ENCODE measurements at places on chromosomes 2 and 18.

GRCh38 chr2:238302087-238302486 is 13.7 kb upstream of the PER2 start:
- DNase-seq = no peak

- no peak for DNase-seq
Observed at GRCh38 chr18:42182728-42183700, 228.0 kb downstream of the PIK3C3 start.

DNA sequence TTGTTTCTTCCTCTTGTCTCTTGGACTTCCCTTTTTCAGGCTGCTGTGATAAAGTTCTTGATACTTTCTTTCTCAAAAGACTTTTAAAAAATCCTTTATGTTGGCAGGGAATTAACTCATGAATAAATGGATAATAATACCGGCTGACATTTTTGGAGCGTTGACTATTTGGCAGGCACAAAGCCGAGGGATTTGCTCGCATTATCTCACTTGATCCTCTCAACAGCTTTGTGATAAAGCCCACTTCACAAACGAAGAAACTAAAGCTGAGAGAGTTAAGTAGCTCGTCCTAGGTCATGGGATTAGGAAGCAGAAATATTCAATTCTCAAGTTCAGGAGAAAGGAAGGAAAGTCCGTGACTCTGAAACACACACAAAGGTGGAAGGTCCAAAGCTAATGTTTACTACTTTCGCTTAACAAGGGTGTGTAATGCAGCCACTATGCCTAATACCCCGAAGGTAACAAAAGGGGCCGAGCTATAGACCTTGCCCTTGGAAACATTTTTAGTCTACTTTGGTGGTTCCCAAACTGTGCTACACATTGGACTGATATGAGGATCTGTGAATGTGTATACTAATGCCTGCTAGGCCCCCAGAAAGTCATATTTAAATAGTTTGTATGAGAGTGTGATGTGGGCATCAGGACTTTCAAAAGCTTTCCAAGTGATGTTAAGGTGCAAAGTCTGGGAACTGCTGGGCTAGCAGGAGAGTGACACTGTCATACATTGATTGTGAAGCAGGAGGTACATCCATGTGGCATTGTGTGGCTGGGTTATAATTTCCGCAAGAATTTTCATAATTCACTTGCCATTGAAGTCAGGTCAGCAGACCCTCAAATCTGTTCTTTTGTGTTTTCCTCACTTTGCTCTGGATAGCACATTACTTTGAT is 508.4 kb downstream of the PLCL1 start:
- no peak for DNase-seq

DNA sequence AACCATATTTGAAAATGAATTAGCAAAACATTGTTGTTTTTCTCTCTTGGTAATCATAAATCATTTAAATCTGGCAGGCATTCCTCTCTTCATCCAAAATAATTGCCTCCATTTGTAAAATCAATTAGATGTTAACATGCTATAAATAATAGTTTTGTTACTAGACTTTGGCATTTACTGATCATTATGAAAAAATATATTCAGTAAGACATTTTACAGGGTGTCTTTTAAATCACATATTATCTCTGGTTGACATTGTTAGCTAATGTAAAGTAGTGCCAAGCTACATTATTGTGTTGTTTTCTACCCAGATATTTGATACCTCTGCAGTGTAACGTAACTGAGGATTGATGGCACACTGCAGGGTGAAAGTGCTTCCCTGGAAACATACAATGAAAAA is 31.8 kb upstream of the DLX1 start:
- no peak for DNase-seq

DNA sequence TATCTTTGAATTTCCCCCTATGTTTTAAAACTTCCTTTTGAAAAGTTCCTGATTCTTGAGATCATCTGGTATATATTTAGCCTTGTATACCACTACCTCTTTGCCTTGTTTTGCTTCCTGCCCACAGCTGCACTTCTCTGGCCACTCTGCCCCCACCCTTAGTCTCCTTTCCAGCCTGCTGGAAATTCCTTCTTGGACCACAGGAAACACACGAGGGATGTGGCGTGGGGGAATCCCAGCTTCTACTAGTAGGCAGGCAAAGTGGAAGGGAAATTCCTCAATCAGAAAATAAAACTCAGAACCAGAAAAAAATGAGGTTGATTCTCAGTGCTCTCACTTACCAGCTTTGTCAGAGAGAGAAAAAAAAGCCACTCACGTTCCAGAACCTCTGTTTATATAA is 13.4 kb downstream of the IL18RAP start:
- DNase-seq = no peak

DNA sequence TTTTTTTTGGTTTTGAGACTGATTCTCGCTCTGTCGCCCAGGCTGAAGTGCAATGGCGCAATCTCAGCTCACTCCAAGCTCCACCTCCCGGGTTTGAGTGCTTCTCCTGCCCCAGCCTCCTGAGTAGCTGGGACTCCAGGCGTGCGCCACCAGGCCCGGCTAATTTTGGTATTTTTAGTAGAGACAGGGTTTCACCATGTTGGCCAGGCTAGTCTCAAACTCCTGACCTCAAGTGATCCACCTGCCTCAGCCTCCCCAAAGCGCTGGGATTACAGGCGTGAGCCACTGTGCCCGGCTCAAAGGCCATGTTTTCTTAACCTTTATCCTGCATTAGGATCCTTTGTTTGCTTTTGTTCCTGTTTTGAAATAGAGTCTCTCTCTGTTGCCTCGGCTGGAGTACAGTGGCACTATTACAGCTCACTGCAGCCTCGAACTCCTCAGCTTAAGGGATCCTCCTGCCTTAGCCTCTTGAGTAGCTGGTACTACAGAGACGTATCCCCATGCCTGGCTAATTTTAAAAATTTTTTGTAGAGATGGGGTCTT is 41.0 kb downstream of the NPC1 start:
- DNase-seq = no peak

- DNase-seq = no peak
Observed at GRCh38 chr2:170113168-170113894, 64.6 kb upstream of the MYO3B start.

- DNase-seq = no peak
Observed at GRCh38 chr18:59957957-59958356, 58.2 kb downstream of the PMAIP1 start.

DNA sequence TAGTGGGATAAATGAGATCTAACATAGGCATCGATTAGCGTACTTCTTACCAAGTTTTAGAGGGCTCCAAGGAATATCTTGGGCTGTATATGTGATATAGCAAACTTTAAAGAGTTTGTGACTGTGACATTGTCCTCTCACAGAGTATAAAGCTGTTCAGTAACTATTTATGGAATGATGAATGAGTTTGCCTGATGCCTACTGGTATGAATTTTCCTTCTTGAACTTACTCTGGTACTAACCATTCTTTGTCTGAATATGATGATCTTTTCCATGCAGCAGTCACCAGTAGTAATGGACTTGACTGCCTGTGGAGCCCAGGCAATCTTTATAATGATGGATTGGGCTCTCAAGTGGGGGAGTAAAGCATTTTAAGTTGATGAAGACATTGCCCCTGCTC is 120.5 kb downstream of the PARD3B start:
- no peak for DNase-seq

- DNase-seq = no peak
Observed at GRCh38 chr2:231124838-231125568, at the start of gene HTR2B. TSS of gene HTR2B (minus strand) at chr2:231125042. CDS start at chr2:231123764, 1,278 bp downstream.

DNA sequence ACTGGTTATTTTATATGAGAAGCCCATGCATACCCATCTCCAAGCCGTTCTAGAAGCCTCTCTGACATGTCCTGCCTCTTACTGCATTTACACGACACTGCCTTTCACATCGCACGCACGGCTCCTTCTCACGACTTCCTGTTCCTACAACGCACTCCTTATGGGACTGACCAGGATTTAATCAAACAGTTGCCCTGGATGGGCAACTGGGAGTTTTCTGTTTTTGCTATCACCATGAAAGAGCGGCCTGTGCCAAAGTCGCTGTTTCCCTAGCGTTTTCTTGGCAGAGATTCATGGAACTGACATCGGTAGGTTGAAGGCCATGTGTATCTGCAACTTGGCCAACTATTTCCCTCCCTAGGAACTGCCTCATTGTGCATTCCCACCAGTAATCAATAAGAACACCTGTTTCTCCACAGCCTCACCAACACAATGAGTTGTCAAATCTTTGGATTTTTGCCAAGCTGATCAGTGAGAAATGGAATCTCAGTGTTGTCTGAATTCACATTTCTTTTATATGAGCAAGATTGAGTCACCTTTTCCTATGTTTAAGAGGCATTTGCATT is 97.2 kb upstream of the OTOS start:
- no peak for DNase-seq

GRCh38 chr2:159155320-159155719 is 131.2 kb downstream of the WDSUB1 start:
- DNase-seq = no peak

GRCh38 chr2:118834901-118835745 is 12.3 kb downstream of the EN1 start:
- no peak for DNase-seq

- no peak for DNase-seq
Observed at GRCh38 chr18:51862051-51862715, 477.8 kb upstream of the DCC start.

- no peak for DNase-seq
Observed at GRCh38 chr2:240960309-240960970, 38.0 kb upstream of the SNED1 start.

- DNase-seq = no peak
Observed at GRCh38 chr2:239002591-239002953, 154.7 kb downstream of the TWIST2 start.

- DNase-seq = no peak
Observed at GRCh38 chr2:2827761-2828221, 496.7 kb upstream of the MYT1L start.

DNA sequence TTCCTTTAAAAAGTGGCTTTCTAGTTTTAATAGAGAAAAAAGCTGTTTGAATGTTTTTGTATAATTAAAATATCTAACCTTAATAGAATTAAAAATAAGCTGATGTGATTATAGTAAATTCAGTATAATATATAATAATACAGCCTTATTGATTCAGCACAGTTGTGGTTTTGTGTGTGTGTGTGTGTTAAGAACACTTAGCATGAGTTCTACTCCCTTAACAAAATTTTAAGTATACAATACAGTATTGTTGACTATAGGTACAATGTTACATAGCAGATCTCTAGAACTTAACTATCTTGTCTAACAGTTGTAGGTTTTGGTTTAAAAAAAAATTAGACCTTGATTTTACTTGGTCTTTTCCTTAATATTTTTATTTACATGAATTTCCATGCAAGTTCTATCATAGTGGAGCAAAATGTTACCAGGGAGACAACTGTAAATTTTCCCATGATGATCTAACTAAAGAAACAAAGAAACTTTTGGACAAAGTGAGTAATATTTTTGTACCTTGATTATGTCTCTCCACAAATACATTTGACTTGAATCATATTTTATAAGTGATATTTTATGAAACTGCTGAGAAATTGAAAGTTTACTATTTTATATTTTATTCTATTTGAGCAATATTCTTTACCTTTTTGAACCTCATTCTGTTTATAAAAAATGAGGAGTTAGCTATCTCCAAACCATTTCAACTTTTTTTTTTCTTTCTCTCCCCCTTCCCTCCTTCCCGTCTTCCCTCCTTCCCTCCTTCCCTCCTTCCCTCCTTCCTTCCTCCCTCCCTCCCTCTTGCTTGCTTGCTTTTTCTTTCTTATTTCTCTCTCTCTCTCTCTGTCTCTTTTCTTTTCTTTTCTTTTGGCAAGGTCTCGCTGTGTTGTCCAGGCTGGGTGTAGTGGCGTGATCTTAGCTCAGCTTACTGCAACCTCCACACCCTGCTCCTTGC is 46.3 kb downstream of the ZC3H6 start:
- DNase-seq = no peak

DNA sequence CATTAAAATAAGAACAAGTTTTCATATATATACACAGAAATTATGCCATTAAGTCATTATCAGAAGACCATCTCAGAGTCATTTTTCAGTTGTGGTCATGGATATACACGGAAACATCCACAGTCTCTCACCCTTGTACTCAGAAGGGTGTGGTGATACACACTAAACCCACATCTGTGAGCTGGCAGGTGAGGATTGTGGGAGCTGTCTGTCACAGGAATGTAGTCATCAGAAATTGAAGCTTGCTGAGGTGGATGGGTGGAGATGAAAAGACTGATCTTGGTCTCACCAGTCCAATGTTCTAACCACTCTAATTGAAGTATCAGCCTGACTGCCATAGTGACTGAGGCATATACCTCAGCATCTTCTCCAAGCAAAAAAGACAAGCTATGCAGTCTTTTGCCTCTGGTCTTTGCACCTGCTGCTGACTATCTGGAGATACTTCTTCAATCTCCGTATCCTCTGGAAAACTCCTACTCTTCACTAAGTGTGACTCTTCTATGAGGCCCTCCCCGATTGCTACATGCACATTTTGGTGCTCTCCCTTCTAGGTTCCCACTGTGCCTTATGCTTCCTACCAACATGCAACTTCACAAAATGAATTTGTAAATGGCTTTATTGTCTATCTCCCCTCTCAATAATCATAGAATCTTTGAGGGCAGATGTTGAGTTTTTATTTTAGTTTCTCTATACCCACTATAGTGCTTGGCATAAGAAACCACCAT is 232.8 kb downstream of the DYM start:
- DNase-seq = no peak

- DNase-seq = no peak
Observed at GRCh38 chr2:168518555-168519066, 62.5 kb downstream of the CERS6 start.

GRCh38 chr2:96903815-96904214 is 33.9 kb upstream of the SEMA4C start:
- no peak for DNase-seq

DNA sequence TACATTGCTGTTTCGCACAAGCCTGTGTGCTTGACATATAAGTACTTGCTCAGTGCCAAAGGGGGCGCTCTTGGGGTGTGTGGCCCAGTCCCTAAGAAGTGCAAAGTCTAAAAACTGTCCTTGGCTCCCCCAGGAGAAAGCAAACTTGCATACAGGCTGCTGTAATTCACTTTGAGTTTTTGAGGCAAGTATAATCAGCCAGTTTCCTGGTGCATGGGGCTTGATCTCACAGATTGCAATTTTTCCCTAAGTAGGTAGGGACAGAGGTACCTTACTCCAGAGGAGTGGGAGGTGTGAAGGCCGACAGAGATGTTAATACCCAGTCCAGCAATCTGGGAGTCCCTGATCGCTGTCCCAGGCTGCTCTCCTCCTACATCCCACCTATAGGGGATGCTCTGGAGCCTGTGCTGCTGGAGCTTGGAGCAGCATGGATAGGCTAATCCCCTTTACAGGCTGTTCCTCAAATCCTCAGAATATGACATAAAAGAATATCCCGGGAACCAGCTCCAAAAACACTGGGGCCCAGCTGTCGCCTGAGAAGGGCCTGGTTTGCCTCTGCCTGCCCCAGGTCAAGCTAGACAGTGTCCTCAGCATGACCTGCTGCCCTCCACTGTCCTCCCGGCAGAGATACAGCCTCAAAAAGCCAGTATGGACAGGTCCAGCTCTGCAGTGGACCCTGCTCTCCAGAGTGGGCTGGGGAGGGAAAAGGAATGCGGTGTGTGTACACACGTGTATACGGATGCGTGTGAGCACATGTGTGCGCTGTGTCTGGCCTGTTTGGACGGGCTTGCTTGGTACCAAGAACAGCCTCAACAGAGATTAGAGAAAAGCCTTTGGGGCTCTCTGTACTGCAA is 136.5 kb upstream of the HAAO start:
- no peak for DNase-seq

All from stimulated activated CD4-positive, alpha-beta T cell treated with anti-CD3 and anti-CD28 coated beads, Interleukin-15, amount 100 ng/mL, for 1 hour (primary cell).